AG04449 (cell line): ENCODE measurements at places on chromosomes 6 and 20.

- DNase-seq = no peak
Measured at GRCh38 chr6:52686878-52687699, 16.2 kb downstream of the TMEM14A start.

DNA sequence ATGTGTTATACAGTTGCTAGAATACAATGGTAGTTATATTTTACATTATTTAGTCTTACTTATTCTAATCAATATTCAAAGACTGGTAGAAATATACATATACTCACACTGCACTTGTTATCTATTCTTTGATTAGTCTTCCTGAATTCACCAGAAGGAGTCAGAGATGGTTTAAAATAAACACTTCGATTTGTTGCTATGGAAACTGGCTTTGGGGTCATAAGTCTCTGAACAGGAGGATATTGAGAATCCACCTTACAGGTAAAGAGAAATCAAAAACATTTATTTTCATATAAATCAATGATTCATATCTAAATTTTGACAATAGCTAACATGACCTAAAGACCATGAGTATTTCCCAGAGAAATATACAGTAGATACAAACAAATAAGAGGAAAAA, 41.6 kb downstream of the NUP153 start:
- no peak for DNase-seq

GRCh38 chr6:139743664-139744437, 369.4 kb upstream of the CITED2 start:
- DNase-seq = peak; percentile 74

DNA sequence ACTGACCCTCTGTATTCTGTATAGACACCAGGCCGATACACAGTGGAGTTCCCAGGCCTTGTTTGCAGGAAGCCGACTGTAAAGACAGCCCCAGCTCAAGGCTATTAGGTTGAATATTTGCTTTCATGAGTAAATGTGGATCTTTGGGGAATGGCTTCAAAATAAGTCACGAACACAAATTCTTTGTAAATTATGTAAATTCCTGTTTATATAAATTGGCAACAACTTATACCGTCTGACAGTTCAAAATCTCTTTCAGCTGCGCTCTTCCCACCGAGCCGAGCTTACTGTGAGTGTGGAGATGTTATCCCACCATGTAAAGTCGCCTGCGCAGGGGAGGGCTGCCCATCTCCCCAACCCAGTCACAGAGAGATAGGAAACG, 24.7 kb downstream of the EDN3 start:
- no peak for DNase-seq

GRCh38 chr20:11083841-11084240, 410.0 kb upstream of the JAG1 start:
- no peak for DNase-seq

- DNase-seq = no peak
Measured at GRCh38 chr6:105539911-105540310, 137.0 kb upstream of the PREP start.

DNA sequence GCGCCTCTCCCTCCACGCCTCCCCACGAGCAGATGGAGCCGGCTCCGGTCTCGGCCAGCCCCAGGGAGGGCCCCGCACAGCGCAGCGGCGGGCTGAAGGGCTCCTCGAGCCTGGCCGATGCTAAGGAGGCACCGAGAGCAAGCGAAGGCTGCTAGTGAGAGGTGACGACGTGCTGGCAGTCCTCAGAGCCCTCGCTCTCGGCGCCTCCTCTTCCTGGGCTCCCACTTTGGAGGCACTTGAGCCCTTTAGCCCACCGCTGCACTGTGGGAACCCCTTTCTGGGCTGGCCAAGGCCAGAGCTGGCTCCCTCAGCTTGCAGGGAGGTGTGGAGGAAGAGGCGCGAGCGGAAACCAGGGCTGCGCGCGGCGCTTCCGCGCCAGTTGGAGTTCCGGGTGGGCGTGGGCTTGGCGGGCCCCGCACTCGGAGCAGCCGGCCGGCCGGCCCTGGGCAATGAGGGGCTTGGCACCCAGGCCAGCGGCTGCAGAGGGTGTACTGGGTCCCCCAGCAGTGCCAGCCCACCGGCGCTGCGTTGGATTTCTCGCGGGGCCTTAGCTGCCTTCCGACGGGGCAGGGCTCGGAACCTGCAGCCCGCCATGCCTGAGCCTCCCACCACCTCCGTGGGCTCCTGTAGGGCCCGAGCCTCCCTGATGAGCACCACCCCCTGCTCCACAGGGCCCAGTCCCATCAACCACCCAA, 2.5 kb upstream of the TMEM14C start:
- DNase-seq = no peak

DNA sequence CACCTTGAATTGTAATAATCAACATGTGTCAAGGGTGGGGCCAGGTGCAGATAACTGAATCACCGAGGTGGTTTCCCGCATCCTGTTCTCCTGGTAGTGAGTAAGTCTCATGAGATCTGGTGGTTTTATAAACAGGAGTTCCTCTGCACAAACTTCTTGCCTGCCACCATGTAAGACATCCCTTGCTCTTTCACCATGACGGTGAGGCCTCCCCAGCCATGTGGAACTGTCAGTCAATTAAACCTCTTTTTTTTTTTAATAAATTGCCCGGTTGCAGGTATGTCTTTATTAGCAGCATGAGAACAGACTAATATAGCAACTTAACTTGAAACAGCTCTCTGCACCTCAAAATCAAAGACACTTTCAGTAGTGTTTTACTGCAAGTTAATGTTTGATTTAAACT, 121.6 kb downstream of the OGFRL1 start:
- DNase-seq = no peak

GRCh38 chr6:150606647-150607328, 7.1 kb downstream of the PLEKHG1 start:
- no peak for DNase-seq

- no peak for DNase-seq
Measured at GRCh38 chr20:56761393-56761792, 132.3 kb downstream of the TFAP2C start.

DNA sequence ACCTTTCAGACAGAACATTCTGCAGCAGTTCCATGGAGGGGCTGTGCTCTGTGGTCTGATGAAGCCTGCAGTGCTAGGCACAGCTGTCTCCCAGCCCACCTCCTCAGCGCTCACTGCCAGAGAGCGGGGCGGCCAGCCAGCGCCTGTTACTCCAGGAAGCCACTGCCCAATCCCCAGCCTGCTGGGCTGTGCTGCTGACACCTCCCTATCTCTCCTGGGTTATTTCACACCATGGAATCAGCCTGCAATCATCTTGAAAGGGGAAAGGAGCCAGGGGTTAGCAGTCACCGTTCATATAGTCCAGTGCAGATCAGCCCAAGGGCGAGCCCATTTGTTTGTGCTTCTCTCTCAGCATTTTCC, 46.3 kb upstream of the NHSL1 start:
- DNase-seq = no peak

GRCh38 chr20:58708246-58708931, 15.8 kb downstream of the NPEPL1 start:
- DNase-seq = no peak

- no peak for DNase-seq
Measured at GRCh38 chr6:109019911-109020310, 74.7 kb downstream of the SESN1 start.

DNA sequence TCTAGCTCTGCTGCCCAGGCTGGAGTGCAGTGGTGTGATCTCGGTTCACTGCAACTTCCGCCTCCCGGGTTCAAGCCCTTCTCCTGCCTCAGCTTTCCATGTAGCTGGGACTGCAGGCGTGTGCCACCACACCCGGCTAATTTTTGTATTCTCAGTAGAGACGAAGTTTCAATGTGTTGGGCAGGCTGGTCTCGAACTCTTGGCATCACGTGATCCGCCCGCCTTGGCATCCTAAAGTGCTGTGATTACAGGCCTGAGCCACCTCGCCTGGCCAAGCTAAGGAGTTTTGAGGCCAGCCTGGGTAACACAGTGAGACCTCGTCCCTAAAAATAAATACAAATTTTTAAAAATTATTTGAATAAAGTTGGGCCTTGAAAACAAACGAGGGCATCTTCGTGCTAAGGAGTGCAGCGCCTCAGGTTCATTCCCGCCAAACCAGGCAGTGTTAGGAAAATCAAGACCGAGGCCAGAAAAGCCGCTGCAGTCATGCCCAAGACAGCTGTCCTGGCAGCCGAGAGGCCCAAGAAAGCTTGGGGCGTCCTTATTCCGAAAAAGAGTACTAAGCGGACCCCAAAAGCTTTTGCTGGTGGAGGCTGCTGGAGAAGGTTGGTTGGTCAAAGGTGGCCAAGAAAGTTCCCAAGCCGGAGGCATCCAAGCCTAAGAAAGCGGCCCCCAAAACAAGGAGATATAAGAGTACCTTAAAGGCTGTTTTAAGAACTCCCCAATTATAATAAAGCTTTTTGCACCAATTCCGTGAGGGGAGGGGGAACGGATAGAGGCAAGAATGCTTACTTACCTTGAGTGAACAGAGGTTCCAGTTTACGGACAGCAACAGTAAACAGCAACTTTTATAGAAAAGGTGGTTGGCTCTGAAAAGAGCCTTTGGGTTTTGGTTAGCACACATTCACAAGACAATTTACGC, 109.0 kb downstream of the HFE start:
- DNase-seq = no peak

GRCh38 chr20:44198872-44199271, 11.7 kb downstream of the OSER1 start:
- DNase-seq = no peak

DNA sequence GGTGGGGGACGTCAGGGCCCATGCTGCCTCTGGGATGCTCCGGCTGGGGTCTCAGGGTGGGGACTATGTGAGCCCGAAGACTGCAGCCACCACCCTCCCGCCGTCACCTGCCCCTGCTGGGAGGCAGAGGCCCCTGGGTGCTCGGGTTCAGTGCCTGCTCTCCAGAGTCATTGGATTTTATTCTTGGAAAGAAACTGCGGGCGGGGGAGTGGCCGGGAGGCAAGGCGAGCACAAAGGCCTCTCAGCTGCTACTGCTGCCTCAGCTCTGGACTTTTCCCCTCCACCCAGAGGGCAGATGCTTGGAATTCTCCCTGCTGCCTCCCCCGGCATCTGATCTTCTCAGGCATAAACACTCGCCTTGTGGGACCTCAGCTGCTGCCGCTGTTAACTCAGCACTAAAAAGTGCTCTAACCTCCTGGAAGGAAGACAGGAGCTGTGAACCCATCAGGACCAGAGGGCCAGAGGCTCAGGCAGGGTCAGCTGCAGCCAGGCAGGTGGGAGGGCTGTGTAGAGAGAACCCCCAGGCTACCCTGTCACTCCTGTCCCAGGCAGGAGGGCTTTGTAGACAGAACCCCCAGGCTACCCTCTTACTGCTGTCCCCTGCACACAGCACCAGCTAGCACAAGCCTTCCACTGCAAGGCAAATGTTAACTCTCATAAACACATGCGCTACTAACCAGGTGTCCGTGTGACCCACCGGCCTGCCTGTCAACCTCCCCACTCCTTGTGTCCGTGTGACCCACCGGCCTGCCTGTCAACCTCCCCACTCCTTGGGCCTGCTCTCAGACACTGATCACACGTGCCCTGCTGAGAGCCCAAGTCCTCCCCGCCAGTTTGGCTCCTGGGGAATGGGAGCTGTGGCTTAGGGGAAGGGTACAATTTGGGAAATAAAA, 9.4 kb upstream of the FRMD1 start:
- peak; percentile 16 for DNase-seq

DNA sequence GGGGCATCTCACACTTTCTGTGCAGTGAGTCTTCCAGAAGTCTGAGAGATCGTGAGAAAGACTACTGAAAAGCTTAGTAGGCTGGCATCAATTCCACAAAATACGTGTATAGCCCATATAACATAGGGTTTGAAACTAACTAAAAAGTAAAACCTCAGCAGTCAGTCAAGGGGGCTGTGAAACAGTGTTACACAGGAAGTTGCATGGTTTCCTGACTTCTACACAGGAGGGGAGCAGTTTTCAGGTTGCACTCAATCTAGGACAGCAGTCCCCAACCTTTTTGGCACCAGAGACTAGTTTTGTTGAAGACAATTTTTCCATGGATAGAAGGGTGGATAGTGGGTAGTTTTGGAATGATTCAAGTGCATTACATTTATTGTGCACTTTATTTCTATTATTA, 4.7 kb upstream of the LY86 start:
- no peak for DNase-seq

DNA sequence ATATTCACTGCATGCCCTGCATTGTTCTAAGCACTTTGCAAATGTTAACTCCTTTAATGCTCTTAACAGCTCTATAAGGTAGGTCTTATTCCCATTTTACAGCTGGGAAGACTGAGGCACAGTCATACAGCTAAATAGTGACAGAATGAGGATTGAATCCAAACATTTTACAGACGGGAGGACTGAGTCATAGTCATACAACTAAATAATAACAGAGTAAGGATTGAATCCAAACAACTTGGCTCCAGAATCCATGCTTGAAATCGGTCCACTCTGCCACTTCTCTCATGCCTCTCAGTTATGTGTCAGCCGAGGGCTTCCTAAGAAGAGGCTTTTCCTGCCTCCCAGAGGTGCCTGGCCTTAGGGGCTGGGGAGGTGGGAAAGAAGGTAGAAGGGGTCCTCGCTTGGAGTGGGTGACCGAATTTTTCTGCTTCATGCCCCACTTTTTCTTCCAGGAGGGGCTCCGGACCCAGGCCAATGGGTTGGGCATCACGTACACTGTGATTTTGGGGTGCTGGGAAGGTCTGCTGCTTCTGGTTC, 137.4 kb upstream of the RNF24 start:
- DNase-seq = no peak

DNA sequence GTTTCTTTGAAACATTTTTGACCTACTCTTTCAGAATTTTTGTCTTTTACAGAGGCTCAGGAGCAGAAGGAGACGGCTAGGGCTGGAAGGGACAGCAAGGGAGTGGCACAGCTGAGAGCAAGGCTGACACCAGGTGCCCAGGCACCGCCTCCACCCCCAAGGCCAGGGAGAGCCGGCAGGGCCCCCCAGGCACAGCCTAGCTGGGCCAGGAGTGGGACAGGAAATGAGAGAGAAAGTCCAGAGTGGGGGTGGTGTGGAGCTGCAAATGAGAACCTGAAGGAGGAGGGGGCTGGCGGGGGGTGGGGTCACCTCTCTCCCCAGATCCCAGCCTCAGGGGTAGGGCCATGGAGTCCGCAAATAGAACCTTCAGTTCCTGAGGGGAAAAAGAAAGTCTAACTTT, 236.7 kb downstream of the CDC5L start:
- no peak for DNase-seq

DNA sequence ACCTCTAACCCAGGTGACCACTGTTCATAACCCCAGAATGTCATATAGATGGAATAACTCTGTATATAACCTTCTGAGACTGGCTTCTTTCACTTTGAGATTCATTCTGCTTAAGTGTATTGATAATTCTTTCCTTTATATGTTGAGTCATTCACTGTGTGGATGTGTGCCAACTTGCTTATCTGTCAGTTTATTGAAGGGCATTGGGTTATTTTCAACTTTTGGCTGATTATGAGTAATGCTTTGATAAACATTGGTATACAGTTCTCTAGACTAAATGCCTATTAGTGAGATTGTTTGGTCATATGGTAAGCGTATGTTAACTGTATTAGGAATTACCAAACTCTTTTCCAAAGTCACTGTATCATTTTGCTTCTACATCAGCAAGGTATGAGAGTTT, 453.4 kb upstream of the SPTLC3 start:
- no peak for DNase-seq

- no peak for DNase-seq
Measured at GRCh38 chr20:13295637-13296036, 74.6 kb downstream of the ISM1 start.
